ENCODE measurements at places on chromosomes 7 and 10.

GRCh38 chr10:4982764-4983226 is 19.6 kb downstream of the AKR1C1 start:
- no peak for DNase-seq

DNA sequence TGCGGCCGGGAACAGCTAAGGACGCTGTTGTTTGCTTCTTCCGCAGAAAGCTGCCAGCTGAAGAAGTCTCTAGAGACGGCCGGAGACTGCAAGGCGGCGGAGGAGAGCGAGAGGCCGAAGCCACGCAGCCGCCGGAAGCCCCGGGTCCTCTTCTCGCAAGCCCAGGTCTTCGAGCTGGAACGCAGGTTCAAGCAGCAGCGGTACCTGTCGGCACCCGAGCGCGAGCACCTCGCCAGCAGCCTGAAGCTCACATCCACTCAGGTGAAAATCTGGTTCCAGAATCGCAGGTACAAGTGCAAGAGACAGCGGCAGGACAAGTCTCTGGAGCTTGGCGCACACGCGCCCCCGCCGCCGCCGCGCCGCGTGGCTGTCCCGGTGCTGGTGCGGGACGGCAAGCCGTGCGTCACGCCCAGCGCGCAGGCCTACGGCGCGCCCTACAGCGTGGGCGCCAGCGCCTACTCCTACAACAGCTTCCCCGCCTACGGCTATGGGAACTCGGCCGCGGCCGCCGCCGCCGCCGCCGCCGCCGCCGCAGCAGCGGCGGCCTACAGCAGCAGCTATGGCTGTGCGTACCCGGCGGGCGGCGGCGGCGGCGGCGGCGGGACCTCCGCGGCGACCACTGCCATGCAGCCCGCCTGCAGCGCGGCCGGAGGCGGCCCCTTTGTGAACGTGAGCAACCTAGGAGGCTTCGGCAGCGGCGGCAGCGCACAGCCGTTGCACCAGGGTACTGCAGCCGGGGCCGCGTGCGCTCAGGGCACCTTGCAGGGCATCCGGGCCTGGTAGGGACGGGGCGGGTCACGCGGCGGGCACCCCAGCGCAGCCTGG is 2.4 kb downstream of the NKX2-3 start:
- DNase-seq: no peak

DNA sequence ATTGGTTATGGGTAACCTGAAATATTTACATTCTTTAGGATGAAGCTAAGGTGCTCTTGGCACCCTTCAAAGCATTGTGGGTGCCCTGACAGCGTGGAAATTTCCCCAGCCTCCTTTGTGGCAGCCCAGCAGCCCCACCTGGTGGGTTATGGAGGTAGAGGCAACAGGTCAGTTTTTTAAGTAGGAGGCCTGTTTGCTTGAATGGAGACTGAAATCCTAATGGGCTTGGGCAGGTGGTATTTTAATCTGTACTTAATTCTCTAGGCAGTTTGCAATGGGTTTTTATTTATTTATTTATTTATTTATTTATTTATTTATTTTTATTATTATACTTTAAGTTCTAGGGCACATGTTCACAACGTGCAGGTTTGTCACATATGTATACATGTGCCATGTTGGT is 139.4 kb downstream of the EPC1 start:
- peak; percentile 55 for DNase-seq

GRCh38 chr7:135843214-135843613 is 94.6 kb upstream of the FAM180A start:
- no peak for DNase-seq

- no peak for DNase-seq
Measured at GRCh38 chr7:111083413-111083812, 7.5 kb upstream of the LRRN3 start.

Data from SW 1271 (cell line).